Activated CD4-positive, alpha-beta T cell treated with anti-CD3 and anti-CD28 coated beads, Interleukin-2, amount 50 U/mL, for 1 hour (primary cell): ENCODE measurements at places on chromosomes 11 and 22.

DNA sequence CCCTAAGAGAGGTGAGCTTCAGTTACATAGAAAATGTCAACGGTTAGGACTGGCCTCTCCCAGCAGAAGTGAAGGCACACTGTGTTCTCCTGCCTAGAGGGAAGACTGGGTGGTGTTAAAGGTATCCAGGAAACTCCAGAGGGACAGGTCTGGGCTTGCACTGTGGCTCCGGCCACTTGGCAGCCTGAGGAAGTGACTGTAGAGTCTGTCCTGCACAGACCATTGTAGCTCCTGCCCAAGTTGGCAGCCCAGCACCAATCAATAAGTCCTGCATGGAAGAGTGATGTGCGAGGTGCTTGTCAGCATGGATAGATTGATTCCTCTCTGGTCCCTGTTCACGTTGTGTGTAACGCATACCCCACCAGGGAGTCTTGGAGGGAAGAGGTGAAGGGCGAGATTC lies 284.8 kb downstream of the TENM4 start:
- no peak for DNase-seq

DNA sequence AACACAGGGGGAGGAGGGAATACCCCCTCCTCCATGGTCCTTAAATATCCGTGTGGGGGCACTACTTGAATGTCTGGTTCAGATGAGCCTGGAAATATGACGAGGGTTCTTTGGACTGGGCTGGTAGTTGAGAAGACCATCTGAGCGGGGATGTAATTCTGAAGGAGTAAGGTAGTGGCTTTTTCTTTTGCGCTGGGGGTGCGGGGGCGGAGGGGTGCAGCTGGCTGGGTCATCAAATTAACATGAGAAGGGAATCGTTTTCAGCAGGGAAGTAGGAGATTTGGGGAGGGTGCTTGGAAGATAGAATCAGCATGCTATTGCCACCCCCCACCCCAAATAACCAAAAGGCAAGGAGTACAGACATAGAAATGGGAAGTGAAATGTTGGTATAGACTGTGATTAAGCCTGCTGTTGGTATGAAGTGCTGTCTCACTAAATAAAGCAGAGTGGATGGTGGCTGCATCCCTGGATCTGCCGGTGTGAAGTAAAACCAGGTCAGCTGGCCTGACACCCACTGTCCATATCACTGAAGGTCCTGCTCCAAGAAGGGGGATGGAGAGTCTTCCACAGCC lies 121.9 kb upstream of the HSD17B12 start:
- DNase-seq: no peak

DNA sequence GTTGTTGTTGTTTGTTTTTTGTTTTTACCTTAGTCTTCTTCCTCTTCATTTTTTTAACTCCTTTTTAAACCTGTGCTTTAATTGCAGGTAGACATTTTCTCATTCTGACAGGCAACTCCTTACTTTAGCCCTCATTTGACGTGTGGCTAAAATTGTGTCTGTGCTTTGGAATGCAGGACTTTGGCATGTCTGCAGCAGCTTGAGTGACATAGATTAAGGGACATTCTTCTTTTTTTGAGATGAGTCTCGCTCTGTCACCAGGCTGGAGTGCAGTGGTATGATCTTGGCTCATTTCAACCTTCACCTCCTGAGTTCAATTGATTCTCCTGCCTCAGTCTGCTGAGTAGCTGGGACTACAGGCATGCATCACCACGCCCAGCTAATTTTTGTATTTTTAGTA lies 100.8 kb downstream of the FAT3 start:
- DNase-seq: no peak

DNA sequence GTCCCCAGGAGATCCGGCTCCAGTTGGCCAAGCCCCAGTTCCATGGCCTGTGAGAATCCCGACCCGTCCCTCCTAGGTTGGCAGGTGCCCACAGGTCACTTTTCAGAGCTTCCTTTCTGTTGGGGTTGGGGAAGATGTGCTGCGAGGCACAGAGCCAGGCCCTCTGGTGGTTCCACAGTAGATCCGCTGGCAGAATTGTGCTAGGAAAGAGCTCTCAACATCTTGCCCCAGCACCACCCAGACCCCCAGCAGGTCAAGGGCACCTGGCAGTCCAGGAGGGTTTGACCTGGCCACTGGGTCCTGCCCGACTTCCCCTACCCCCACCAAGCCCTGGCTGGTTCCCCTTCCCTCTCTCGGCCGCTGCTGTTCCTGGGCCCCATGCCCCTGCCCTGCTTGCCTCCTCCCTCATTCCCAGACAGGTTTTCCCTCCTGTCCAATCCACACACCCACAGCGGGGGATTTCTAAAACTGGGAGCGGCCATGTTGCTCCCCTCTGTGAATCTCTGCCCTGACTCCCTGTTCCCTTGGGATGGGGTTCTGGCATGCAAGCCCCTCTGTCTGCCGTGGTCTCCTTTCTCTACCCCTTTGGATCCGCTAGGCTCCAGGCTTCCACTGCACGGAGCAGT lies 26.2 kb upstream of the GCAT start:
- DNase-seq: no peak

DNA sequence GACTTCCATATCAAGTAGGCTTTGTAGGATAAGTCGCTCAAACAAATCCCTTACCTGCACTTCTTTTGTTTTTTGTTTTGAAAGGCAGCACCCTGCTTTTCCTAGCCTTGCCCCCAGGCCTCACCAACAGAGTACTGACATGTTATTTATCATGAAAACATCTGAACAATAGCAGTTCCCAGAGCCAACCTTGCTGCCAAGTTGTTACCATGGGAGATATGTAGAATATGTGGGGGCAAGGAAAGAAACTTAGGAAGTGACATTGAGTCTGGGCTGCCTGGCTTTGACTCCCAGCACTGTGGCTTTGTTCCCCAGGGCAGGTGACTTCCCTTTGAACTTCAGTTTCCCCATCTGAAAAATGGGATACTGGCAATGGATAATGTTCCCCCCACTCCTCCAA lies 53.4 kb upstream of the CRYBB3 start:
- no peak for DNase-seq

DNA sequence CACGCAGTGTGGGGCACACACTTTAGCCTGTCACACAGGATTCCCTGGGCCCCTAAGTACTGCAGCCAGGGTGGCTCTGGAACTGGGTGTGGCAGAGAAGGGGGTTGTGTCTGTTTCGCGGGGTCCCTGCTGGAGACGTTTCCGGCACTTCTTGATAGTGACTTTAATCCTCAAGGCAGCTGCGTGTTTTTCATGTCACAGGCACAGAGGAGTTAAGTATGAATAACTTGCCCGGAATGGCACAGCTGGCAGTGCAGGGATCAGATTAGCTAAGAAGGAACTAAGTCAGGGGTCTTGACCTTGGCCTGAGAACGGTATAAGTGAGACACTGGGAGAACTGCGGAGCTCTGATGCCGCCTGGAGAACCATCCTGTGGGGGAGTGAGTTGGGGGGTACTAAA lies 7.5 kb upstream of the KRTAP5-7 start:
- DNase-seq: no peak

DNA sequence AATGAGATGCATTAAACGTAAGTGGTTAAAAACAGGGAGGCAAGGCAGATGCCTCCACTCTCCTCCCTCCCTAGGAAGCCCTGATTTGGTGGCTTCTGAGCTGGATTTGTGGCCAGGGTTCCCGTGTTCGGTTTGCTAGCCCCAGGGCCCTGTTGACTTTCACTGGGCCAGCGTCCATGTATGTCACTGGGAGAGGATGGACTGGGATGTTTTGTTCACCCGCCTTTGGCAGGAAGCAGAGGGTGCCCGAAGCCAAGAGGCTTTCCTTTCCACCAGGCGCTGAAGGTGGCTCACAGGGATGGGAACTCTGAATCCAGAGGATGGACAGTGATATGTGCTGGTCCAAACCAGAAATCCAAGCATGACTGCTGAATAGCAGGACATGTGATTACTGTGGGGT lies 146.6 kb downstream of the CSNK2A3 start:
- no peak for DNase-seq

DNA sequence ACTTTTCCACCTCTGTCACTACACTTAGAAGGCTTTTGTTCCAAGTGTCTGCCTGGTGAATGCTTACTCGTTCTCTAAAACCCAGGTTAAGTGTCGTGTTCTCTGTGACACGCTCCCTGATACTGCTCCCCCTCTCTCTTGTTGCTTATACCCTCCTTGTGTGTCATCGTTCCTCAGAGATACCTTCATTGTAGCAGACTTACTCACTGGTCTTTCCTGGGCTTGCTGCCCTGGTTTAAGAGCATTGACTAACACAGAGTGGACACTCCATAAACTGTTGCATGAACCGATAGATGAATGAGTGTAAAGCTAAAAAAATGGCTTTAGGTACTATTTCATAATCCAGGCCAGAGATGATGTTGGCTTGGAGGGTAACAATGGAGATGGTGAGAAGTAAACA lies 171.3 kb downstream of the GRIK4 start:
- DNase-seq: no peak

DNA sequence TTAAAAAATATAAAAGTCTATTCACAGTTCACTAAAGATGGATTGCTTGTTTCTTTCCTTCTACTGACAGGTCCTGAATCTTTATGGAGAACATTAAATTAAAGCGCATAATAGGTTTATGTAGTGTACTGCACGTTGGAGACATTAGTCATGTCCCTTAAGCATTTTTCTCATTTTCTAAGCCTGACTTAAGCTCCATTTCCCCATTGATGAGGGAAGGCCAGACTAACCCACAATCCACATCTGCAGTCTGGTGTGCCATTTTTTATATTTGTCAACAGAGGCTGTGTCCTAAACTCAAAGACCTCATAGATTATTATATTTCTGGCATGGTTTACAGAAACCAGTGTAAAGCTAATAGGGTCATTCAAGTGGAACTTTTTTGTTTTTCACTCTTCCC lies 39.9 kb downstream of the CADM1 start:
- no peak for DNase-seq

- DNase-seq: no peak
Observed at GRCh38 chr11:12184699-12185098, 74.3 kb downstream of the MICAL2 start.

GRCh38 chr11:117176186-117176585 lies 2.4 kb upstream of the SIDT2 start:
- no peak for DNase-seq

DNA sequence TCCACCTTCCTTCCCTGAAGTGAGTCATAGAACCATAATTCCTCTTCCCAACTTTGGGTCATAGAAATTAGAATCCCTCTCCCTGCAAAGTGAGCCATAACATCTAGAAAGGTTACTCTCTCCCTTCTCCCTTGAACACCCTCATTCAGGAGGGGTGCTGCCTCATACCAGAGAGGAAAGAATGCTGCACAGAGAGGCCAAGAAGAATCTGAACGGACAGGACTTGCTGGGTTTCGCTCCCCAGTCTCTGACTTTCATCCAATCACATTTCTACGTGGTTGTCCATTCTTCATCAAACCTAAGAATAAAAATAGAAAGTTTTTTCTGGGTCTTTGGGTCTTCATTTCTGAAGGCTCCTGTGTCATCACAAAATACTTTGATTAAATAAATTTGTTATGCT lies 31.0 kb upstream of the BIRC3 start:
- no peak for DNase-seq

GRCh38 chr22:31753005-31753633 lies 700 bp upstream of the DEPDC5 start:
- DNase-seq: no peak

- no peak for DNase-seq
Observed at GRCh38 chr11:114796954-114797721, 118.8 kb downstream of the NXPE2 start.

GRCh38 chr22:31605851-31606585 lies 56.0 kb downstream of the PISD start:
- no peak for DNase-seq

DNA sequence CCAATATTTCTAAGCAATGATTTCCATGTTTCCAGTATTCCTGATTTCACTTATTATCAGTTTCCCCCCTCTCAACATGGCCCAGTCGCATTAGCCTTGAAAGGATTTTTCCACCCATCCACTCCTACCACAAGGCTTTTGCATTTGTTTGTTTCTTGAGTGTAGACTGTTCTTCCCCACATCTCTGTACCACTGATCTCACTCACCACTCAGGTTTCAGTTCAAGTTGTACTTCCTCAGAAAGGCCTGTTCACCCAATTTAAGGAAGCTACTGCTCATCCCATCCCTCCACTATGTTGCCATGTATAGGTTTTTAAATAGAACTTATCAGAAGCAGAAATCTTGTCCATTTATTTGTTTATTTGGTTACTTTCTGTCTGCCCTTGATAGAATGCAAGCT lies 472.3 kb downstream of the FAM181B start:
- no peak for DNase-seq

- no peak for DNase-seq
Observed at GRCh38 chr22:44395118-44396005, 82.6 kb upstream of the SHISAL1 start.

GRCh38 chr11:35355102-35355749 lies 64.1 kb downstream of the SLC1A2 start:
- no peak for DNase-seq

DNA sequence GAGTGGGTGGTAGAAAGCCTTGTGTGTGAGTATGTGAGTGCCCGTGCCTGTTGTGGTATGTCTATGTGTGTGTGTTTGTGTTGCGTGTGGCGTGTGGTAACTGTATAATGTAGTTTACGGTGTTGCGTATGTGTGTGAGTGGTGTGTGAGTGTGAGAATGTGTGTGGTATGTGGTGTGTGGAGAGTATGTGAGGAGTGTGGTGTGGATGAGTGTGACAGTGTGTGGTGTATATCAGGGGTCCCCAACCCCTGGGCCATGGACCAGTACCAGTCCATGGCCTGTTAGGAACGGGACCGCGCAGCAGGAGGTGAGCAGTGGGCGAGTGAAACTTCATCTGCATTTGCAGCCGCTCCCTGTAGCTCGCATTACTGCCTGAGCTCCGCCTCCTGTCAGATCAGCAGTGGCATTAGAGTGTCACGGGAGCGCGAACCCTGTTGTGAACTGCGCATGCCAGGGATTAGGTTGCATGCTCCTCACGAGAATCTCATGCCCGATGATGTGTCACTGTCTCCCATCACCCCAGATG lies 5.7 kb downstream of the UPK3A start:
- DNase-seq: no peak

- no peak for DNase-seq
Observed at GRCh38 chr22:41480397-41480735, 11.4 kb downstream of the ACO2 start.

DNA sequence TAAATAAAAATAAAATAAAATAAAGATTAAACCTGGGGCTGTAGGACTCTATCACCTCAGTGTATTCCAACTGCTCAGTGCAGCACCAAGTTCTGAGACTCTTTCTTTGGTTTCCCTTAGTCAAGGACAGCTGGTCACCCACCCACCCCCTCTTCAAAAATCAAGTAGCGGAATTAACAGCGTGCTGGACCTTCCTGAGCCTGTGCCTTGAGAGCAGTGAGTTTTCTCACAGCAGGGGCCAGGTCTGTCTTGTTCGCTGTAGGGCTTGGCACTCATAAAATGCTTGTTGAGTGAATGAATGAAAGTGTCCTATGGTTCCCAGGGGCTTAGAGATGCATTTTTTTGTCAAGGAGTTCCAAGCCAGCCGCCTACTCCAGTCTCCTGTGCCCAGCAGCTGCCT lies 2.9 kb upstream of the ALX4 start:
- no peak for DNase-seq

- no peak for DNase-seq
Observed at GRCh38 chr22:27627444-27627833, 174.1 kb downstream of the MN1 start.
